GM03348 (cell line): ENCODE measurements at places on chromosomes 3 and 15.

DNA sequence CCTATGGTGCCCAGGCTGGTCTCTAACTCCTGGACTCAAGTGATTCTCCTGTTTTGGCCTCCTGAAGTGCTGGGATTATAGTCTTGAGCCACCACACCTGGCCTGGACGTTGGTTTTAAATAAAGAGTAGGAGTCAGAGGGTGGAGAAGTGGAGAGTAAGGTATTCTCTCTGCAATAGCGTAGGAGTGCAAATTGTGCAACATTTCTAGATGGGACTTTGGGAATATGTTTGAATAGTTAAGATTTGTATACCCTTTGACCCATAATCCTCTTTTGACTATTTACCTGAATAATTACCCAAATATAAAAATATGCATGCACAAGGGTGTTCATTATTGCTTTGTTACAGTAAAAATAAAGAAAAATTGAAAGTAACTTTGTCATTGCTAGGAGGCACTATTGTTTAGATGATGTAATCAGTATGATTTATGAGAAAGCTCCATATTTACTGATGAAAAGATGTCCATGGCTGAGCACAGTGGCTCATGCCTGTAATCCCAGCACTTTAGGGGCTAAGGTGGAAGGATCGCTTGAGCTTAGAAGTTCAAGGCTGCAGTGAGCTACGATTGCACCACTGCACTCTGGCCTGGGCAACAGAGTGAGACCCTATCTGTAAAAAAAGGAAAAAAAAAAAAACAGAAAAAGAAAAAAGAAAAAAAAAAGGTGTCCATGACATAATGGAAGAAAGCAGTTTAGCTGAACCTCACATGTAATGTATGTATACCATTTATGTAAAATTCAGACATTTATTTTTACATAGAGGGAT, 15.1 kb upstream of the XYLB start:
- DNase-seq, result no peak

GRCh38 chr15:74962671-74963070, 6.1 kb upstream of the RPP25 start:
- no peak for DNase-seq

DNA sequence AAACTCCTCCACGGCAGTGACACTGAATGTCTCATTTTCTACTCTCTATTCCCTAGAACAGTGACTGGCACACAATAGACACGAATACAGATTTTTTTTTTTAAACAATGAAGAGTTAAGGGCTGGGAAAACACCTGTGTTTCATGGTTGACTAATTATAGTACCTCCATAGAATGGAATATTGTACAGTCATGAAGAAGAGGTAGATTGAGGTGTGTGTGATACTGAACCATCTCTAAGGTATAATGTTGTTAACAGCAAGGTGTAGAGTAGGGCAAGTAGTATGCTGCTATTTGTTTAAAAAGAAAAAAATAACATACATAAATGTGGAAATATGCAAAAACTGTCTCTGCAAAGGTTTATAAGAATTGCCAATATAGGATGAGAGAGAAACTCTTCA, 5.2 kb upstream of the RARRES1 start:
- DNase-seq, result no peak

DNA sequence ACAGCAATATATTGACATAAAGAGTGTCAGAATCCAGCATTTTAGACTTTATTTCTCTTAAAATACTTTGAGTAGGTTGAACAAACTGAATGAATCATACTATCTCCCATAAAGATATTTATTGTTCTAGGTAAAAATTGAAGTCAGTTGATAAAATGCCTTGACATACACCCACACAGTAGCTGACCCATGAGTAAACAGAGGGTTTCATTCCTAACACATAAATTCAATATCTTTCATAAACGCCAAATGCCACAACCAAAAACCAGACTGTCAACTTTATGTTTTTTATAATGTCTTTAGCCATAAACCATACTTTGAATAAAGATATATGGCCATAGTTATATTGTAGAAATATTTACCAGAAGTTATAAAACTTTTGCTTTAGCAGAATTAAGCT, 742.4 kb downstream of the NAALADL2 start:
- DNase-seq, result no peak

DNA sequence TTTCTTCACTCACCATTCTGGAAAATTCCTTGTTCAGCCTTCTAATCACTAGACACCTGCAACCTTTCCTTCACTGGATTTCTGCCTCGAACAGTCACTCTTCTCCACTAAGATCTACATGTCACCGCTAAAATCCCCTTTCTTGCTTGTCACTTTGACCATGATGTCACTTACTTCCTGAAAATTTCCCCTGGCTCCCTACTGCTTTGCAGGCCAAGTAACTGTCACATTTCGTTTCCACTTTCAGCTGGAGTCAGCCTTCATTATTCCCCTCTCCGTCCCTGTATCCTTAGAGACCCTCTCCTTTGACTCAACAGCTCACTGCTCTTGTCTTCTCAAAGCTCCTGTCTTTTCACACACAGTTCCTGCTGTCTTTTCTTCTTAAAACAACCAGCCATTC, 15.9 kb downstream of the CHL1 start:
- no peak for DNase-seq
